Hypothalamus (tissue), 51 donors: ENCODE measurements at places on chromosomes 12 and 14.

DNA sequence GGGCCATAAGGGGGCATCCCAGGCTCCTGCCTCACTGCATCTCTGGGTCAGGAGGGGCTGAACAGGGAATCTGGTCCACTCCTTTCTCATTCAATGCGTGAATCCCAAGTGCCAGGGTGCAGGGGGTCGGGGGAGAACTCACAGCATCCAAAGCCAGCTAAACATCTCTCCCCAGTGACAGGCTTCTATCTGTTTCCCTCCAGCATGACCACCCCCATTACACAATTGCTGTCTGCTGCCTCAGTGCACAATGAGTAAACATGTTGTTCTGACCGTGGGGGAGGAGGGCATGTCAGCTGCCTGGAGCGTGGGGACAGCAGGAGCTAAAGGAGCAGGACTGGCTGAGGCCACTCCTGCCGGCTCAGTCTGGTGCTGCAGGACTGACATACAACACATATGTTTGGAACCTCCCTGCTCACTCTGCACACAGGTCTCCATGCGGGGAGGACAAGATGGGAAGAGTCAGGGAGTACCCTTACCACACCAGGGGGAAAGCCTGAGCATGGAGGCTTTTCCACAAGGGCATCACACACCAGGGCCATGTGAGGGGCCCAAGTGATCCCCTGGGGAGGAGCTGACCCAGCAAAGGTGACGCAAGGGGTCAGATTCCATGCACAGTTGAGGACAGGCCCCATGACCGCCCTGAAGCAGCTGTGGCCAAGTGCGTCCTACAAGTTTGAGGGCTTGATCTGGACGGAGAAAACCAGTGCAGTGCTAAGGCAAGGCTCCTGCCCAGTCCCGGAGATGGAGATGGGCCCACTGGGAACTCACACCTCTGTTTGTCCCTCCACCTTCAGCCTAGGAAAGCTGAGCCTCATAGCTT lies 1.4 kb downstream of the TNS2 start:
- peak; percentile 87 for DNase-seq

- no peak for DNase-seq
Measured at GRCh38 chr14:98888927-98889835, 382.8 kb downstream of the BCL11B start.

DNA sequence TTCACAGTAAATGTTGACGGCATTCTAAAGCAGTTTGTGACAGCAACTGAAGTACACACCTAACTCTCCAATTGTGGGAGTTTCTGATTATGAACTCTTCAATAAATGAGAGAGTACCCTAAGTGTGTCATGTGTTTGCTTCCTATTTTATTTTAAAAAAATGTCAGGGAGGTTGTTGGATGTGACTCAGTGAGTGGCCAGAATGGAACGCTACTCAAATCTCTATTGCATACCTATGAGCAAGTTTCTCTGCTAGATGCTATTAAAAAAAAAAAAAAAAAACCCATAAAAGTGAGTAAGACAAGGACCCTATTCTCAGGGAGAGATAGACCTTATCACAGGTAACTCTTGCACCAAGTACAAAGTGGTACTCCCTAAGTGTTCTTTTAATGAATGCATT lies 256.6 kb downstream of the BTG1 start:
- no peak for DNase-seq

- no peak for DNase-seq
Measured at GRCh38 chr12:4156317-4156716, 117.2 kb upstream of the CCND2 start.

GRCh38 chr12:90515199-90516175 lies 439.5 kb downstream of the CCER1 start:
- DNase-seq, result no peak

GRCh38 chr12:127728285-127728684 lies 538.7 kb upstream of the TMEM132C start:
- DNase-seq, result no peak

DNA sequence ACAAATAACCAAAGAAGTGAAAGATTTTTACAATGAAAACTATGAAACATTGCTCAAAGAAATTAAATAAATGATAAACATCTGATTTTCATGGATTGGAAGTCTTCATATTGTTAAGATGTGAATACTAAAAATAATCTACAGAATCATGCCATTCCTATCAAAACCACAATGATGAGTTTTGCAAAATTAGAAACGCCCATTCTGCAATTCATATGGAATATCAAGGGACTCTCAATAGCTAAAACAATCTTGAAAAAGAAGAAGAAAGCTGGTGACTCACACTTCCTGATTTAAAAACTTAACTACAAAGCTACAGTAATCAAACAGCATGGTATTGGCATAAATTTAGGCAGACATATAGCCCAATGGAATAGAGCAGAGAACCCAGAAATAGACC lies 40.2 kb upstream of the CCT2 start:
- DNase-seq, result no peak

DNA sequence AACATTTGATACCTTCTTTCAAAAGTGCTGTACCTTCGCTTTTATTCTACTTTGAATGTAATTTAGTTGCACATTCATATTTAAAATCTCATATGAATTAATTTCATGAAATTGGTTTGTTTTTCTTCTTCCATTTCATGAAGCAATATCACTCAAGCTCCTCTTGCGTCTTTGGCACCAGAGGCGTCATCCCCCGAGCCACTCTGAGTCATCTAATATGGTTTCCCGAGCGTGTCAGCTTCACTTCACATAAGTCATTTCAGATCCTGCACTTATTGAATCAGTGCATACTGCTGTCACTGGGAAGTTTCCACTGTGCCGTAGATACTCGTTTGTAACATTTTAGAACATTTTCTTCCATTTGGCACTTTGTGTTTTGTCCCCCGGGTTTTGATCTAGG lies 105.6 kb downstream of the SLC25A47 start:
- DNase-seq, result no peak

GRCh38 chr12:39886106-39886505 lies 219.8 kb downstream of the SLC2A13 start:
- no peak for DNase-seq

DNA sequence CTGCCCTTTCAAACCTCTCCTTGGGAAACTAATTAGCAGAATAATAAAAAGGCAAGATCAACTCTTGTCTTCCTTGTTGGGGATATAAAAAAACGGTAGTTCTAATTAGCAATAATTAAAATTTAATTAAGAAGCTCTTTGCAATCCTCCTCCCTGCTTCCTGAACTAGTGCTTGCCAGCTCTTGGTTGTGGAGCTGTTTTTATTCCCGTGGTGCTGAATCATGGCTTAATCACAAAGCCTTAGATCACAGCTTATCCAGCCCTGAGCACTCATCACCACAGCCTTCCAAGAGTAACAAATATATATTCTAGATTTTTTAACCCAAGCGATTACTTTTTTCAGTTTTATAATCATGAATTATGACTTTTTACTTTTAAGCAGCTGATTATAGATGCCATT lies 63.2 kb upstream of the INSM2 start:
- DNase-seq, result no peak

DNA sequence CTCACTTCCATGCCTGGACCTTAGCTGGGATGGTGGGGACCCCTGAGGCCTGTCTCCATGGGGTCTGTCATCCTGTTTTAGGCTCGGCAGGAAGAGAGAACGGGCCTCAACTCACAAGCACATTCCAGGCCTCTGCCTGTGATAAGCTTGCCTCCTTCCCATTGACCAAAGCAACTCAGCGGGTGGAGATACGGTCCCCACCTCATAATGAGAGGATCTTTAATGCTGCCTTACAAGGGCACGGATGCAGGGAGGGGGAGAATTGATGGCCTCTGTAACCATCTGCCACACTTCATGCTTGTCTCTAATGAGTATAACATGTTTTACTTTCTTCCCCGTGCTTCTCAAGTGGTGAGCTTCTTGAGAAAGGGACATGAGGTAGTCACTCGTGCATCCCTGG lies 50.0 kb downstream of the GLT1D1 start:
- no peak for DNase-seq

GRCh38 chr14:68941820-68942219 lies 37.3 kb downstream of the ACTN1 start:
- no peak for DNase-seq

DNA sequence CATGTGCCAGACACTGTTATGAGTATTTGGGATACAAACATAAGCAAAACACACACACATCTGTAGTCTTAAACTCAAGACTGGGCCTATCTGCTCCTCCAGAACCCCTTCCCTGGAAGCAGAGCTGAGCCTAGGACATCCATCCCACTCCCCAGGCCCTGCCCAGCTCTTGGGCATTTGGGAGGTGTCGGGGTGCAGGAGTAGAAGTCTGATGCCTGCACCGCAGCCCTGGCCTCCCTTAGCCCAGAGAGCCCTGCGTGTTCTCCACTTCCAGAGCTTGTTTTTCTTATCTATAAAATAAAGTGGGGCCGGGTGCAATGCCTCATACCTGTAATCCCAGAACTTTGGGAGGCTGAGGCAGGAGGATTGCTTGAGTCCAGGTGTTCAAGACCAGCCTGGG lies 11.7 kb downstream of the HSP90AA1 start:
- no peak for DNase-seq

DNA sequence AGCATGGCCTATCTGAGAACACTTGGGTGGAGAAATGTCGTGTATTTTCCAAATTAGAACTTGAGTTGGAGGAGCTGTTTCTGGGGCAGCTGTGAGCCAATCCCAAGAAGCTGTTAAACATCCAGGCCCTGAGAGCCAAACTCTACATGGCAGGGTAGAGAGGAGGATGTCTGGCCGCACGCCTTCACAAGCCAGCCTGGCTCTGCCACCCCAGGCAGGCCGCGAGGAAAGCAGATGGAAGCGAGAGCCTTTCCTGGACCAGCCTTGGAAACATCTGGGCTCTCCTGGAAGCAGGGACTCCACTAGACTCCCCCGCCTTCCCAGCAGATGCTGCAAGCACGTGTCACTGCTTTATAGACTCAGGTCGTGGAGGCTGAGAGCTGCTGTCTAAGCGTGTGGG lies 312.8 kb upstream of the FKBP4 start:
- no peak for DNase-seq

GRCh38 chr12:62003226-62003625 lies 257.0 kb upstream of the USP15 start:
- no peak for DNase-seq

- no peak for DNase-seq
Measured at GRCh38 chr12:78534311-78534710, 330.3 kb upstream of the SYT1 start.

GRCh38 chr12:131865180-131865875 lies 29.1 kb upstream of the ULK1 start:
- DNase-seq, result no peak

DNA sequence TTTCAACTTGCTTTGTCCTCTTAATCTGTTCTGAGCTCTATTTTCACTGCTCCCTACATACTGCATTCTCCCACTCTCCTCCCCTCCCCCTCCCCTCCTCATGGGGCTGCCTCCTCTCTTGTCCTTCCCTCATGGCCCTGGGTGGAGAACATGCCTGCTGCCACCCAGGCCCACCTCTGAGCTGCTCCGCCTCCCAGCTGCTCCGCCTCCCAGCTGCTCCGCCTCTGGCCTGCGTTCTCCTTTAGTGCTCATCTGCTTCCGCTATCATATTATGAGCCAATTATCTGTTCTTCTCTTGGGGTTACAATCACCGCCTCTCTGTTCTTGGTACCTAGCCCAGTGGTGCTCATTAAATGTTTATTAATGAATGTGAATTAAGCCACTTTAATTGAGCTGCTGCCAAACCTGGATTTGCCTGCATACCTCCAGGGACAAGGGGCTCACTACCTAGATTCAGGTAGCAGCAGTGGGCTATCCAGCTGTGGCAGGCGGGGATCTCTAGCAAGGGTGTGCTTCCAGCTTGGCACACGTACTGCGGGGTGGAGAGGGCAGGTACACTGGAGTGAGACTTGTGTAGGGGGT lies 32.0 kb upstream of the FAM181A start:
- no peak for DNase-seq

DNA sequence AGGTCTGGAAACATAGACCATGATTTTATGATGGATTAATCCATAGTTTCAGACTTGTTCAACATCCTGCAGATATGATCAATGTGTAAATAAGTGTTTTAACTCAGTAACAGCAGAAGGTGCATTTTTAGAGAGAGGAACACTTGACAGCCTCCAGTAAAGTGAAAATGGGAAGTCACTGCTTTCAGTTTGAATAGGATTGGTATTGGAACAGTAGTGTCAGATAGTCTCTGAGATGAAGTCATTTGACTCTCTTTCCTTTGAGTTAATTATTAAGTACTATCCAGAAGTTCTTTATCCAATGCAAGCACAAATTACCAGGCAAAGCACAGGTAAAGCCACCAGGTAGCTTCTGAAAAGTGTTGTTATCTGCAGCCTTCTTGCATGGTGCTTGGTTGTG lies 14.5 kb upstream of the NAV3 start:
- DNase-seq, result no peak

DNA sequence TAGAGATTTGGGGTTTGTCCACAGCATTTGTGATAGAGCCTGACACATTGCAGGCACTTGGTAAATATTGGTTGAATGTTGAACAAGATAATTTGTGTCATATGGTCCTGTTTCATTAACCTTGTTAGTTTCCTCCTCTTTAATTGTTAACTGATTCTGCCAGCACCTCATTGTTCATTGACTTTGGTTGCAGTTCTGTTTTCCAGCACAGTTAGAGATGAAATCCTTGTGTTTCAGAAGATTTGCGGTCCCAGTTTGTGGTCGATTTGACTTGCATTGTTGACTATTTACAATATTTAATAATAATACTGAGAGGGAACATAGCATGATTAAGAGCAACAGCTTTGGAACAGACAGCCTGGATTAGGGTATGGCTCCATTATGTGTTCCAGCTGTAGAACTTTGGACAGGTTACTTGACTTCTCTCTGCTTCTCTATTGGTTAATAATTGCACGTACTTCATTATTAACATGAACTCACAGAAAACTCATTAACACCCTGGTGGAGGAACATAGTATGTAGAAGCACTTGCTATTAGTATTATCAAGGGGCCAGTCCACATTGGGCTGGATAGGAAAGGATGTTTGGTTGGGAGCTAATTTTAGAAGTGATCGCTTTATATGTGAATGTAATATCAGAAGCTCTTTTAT lies 8.7 kb downstream of the DRAM1 start:
- no peak for DNase-seq

DNA sequence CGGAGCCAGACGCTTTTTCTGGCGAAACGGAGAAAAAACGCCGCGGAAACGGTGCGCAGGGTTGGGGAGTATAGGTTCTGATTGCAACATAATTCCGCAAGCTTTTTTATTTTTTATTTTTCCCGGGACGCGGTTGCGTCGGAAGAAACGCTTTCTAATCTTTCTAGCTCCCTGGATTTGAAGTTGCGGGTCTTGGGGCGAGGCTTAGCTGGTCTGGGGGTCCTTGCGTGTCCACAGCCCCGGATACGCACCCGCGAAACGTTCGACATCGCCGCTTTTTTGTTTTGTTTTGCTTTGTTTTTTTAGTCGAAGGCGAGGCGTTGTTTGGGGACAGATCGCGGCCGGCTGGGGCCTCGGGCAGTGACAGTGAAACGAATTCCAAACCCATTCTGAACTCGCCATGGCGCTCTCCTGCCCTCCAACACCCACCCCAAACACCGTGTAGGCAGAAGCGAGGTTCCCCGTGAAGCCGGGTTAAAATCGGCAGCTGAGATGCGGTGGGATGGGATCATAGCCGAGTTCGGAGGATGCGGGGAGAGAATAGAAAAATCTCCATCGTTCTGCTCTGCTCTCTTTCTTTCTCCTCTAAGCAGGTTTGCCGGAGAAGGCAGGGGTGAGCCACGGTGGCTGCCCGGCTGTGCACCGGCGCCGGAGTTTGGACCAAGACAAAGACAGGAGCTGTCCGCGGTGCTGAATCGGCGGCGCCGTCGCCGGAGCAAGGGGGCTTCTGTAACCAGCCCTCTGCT lies 8.1 kb upstream of the LHX5 start:
- no peak for DNase-seq
